ENCODE measurements at places on chromosomes 1 and 21.

- no peak for DNase-seq
Measured at GRCh38 chr1:206606867-206607266, 5.4 kb downstream of the EIF2D start.

DNA sequence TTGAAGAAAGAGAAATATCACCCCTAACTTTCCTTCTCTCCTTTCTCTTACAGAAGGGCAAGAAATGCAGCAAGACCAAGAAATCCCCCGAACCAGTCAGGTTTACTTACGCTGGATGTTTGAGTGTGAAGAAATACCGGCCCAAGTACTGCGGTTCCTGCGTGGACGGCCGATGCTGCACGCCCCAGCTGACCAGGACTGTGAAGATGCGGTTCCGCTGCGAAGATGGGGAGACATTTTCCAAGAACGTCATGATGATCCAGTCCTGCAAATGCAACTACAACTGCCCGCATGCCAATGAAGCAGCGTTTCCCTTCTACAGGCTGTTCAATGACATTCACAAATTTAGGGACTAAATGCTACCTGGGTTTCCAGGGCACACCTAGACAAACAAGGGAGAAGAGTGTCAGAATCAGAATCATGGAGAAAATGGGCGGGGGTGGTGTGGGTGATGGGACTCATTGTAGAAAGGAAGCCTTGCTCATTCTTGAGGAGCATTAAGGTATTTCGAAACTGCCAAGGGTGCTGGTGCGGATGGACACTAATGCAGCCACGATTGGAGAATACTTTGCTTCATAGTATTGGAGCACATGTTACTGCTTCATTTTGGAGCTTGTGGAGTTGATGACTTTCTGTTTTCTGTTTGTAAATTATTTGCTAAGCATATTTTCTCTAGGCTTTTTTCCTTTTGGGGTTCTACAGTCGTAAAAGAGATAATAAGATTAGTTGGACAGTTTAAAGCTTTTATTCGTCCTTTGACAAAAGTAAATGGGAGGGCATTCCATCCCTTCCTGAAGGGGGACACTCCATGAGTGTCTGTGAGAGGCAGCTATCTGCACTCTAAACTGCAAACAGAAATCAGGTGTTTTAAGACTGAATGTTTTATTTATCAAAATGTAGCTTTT is 2.4 kb downstream of the CCN1 start:
- DNase-seq = no peak

- DNase-seq = no peak
Measured at GRCh38 chr1:222168621-222169020, 379.3 kb downstream of the HHIPL2 start.

GRCh38 chr1:8354038-8354437 is 36.1 kb downstream of the SLC45A1 start:
- no peak for DNase-seq
